ENCODE measurements at places on chromosomes 12 and 14. TPM values are rescaled to one million over a fixed set of nuclear protein-coding genes. Genes with fewer than 3 reads are reported as not detected.

The RFC5 gene
- 8.6 TPM for total RNA-seq

The NTN4 gene
- 11.1 TPM for total RNA-seq

The NR2C1 gene
- total RNA-seq, result 21.0 TPM

The KCNA5 gene
- total RNA-seq, result not detected

The TAS2R13 gene
- 4.7 TPM for total RNA-seq

The AEBP2 gene
- total RNA-seq, result 20.3 TPM
